ENCODE measurements at places on chromosomes 2 and 18.
A peak's percentile ranks its signal among the peaks of the same experiment; 100 is the strongest.

DNA sequence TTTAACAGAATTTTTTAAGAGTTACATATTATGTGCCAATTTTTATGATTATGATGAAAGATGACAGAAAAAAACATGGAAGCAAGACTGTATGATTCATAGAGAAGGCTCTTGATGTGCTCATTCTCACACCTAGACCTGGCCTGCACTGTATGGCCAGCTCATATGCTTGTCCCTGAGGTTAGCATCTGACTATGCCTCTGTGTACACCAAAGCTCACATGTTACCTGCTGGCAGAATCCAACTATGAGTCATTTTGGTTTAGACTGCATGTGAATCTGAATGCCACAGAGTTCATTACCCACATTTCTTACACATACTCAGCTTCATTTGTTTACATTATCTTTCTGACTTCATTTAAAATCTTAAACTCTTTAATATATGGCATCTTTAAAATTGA, 139.0 kb downstream of the DSC3 start:
- peak; percentile 90 for DNase-seq

GRCh38 chr2:27496357-27497287, at the start of gene GCKR:
Gene GCKR, plus strand, starts transcription at chr2:27496839. Its CDS starts 66 bp downstream, at chr2:27496905.
- DNase-seq: peak; percentile 34

GRCh38 chr2:72940786-72941185, 23.5 kb downstream of the EMX1 start:
- DNase-seq: no peak

DNA sequence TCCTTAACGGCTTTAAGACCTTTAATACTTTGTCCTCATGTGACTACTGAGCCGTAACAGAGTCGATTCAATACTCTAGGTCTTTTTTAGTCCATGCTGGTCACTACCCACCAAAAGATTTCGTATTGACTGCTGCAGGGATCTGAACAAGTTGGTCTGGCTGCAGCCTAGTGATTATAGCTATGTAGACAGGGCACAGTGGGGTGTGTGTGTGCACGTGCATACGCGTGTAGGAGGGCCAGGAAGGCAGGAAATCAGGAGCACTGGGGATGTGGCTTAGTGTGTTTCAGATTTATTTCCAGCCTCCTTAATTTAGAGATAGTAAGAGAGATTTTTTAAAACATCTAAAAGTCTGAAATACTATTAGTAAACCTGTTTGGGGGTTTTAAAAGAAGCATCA, 161.4 kb downstream of the MYO3B start:
- DNase-seq: no peak

DNA sequence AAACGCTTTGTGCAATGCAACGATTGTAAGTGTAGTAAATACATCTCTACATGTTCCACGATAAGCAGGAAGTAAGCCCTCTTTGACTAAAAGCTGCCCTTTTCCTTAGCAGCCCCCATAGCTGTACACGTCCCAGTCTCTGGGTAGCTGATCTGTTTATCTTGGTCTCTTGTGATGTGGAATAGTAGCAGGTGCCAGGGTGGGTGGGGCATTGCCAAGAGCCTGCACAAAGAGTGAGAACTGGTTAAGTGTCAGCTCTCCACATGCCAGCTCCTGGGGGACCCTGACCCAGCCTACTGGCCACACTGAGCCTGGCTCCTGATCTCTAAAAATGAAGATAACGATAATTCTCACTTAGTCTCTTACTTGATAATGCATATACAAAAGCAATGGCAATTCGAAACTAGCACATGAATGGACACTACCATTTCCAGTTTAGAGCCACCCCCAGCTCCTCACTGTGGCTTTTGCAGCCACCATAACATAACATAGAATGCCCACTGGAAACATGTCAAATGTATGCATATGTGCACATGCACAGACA, 92.3 kb downstream of the MYT1L start:
- no peak for DNase-seq

GRCh38 chr18:77056344-77057005, 76.1 kb downstream of the MBP start:
- DNase-seq: no peak

DNA sequence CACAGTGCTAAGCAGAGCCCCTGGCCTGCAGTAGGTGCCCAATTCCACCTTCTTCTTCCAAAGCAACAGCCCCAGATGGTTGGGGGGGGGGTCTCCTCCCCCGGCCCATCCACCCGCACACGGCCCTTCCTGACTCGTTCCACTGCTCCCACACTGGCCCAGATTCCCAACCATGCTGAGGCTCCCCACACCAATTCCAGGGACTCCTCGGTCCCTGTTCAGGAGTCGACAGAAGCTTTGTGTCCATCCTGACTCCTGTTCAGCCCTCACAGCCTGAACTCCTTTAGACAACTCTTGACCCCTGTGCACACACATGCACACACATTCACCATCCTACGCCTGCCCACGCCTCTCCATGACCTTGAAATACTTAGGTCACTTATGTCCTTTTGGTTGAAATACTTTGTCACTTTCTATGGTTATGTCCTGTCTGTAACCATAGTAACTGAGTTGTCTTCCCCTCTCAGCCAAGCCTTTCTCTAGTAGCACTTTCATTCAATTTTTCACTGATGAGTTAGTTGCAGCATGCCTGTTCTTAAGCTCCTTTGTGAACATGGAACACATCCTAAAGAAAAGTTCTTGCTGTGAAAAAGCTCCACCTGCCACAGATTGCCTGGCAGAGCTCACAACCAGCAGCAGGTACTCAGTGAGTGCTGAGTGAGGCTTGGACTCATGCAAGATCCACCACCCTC, 225.8 kb downstream of the SEPTIN10 start:
- no peak for DNase-seq

DNA sequence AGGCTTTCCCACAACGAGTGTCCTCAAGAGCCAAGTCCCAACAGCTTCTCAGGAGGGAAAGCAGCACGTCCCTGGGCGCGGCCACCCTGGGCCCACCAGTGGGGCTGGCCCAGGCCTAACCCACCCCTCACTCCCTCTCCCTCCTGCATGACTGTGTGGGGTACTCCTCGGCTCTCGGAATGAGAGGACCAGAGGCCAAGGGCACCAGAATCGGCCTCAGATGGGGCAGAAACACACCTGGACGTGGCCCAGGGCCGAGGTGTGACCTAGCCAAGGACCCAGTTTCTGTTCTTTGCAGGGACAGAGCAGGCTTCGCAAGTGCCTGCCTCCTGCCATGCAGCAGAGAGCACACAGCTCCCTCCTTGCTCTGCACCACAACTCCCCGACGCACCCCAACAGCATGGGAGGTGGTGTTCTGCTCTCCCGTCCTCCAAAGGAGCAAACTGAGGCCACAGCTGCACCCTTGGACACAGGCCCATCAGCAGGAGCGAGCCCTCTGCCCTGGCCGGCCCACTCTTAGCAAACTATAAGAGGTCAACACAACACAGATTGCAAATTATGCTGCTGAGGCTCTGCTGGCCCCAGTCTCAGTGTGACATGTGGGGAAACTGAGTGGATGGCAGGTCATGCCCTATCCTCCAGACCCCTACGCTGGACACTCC, 19.7 kb downstream of the HS6ST1 start:
- DNase-seq: no peak

DNA sequence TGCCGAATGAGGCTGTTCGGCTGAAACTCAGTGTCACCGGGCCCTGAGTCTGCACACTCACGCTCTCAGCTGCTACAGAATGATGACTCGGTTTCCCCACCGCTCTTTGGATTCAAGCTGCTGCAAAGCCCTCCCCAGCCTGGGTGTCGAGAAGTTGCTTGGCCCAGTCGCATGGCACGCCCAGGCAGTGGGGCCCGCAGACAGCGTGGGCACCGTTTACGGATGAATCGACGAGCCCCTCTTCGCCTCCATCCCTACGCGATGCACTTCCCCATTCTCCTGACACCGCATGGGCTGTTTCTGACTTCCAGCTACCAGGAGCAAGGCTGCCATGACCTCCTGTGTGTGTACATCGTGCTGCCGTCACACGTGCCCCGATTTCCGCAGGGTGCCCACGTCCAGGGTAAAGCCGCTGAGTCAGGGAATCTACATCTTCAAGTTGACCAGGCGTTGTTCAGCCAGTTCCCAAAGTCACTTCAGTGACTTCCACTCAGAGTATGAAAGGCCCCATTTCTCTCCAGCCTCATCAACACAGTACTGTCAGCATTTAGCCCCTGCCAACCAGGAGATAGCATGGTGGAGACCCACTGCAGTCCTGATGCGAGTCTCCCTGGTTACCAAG, 60.3 kb upstream of the GPC1 start:
- no peak for DNase-seq

DNA sequence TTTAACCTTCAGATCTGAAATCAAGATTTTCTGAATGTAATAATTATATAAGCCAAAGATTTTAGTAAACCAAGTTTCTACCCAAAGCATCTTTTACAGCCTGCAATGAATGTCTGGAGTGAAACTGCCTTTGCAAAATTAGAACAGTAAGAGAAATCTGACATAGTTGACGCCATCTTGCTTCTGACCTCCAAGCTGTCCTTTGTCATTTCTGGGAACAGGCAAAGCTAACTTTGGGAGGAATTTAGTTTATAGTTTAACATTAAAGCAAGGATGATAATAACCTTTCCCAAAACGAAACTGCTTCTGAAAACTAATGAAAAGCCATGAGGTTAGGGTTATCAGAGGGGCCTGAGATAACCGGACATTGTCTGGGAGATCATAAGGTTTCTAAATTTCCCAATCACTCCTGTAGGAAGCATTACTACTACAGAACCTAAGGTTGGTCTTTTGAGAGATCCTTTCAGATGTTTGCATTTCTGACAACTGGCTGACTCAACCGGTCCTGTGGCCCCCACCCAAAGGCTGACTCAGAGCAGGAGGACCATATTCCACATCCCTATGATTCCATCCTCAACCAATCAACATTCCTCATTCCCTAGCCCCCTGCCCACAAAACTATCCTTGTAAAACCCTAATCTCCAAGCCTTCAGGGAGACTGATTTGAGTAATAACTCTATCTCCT, 124.5 kb downstream of the TMEM131 start:
- DNase-seq: peak; percentile 94

DNA sequence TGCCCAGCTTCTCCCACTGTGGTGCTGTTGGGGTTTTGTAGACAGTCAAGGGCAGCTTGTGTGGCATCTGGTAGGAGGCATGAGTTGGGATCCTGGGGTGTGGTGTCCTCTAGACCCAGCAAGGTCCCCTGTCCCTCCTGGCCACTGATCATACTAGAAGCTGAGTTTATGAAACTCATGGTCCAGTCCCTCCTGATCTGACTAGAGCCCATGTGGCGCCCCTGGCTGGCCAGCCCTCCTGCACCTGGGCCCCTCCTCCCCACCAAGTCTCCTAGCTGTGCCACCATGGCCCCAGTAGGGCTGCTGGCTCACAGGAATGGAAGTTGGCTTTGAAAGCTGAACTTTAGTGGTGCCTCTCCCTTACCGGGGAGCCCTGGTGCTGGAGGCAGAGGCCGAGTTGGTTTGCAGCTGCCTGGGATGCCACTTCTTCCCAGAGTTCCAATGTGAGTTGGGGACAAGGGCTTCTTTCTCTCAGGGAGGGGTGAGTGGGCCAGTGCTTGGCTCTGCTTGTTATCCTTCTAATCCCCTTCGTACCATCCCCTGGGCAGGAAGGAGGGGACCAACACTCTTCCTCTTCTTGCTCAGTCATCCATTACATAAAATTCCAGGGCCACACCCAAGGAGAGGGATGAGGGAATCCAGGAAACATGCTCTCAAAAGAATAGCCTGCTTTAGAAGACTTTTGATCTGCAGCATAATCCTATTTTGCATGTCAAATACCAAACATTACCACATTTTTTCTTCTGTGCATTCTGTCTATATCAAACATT, 37.5 kb upstream of the HAAO start:
- DNase-seq: no peak

- DNase-seq: no peak
Observed at GRCh38 chr2:233236820-233237589, 14.5 kb upstream of the ATG16L1 start.

GRCh38 chr2:96317584-96317997, 7.5 kb upstream of the ITPRIPL1 start:
- no peak for DNase-seq

DNA sequence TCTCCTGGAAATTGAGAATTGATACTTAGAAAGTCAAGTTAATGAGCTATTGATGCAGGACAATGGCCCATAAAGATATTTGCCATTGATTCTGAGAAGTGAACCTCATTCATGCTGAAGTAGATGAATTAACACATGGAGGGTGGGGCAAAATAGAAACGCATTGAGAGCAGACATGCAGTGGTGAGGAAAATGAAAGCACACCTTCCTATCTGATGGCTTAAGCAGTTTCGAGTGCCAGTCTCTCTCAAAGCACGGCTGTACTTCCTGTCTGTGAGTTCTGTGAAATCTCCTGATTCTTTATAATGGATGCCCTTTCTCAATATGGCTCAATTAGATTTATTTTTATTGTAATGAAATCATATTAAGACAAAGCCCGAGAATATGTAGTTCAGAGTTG, 247.0 kb downstream of the TMX3 start:
- DNase-seq: peak; percentile 37

DNA sequence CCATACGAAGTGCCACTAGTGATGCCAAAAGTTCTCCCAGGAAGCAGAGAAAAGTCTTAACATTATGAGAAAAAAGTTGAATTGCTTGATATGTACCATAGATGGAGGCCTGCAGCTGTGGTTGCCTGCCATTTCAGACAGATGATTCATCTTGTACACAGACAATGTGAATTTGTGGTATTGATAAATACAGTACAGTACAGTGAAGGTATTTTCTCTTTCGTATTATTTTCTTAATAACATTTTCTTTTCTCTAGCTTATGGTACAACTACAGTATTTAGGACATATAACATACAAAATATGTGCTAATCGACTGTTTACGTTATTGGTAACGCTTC, 33.6 kb upstream of the VWC2L start:
- DNase-seq: peak; percentile 20

- no peak for DNase-seq
Observed at GRCh38 chr2:69241664-69242514, 145.1 kb downstream of the GFPT1 start.

- no peak for DNase-seq
Observed at GRCh38 chr2:10030311-10030736, 13.0 kb upstream of the KLF11 start.

DNA sequence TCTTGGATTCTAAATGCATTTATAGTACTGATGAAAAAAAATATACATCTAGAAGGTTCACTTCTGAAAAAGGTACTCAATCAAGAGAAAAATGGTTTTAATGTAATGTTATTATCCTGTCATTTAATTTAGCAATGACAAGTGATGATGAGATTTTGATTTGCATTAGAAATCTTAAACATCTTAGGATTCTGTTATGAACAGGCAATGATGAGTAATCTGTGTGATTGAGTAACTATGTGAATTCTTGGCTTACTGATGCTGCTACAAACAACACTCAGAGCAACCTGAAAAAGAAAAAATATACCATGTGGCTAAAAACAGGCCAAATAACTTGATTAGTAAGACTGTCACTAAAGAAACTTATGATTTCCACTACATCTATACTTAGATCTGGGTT, 30.1 kb downstream of the RBKS start:
- DNase-seq: peak; percentile 69
